ENCODE measurements at places on chromosomes 12 and 14.

DNA sequence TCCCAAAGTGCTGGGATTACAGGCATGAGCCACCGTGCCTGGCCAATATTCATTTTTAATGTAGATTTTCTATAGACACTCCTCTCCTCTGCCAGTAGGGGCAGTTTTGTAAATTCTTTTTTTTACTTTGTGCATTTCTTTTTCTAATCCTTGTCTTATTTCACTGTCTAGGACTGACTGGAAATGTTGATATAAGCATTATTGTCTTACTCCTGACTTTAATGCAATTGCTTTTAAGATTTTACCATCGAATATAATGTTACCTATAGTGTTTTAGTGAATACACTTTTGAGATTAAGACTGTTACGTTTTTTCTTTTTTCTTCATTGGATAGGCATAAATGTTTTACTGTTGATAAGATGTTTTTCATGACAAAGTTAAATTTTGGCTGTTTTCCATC lies 35.4 kb upstream of the EMP1 start:
- DNase-seq, result no peak

- no peak for DNase-seq
Measured at GRCh38 chr14:48527832-48528231, 852.4 kb upstream of the MDGA2 start.

DNA sequence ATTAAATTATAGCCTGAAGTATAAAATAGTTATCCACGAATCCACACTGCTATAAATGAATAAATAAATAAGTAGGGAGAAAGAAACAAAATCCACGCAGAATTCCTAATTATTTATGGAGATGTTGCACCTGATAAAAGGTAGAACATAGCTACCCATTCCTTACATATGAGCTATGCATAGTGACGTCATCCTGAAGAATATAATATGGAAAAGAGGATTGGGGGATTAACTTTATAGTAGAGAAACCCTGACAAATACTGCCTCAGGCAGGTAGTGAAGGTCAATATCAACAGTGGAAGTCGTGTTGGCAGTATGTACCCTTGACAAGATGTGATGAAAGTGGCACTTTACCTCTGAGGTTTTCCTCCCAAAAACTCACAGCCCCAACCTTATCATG lies 82.5 kb downstream of the PLCZ1 start:
- no peak for DNase-seq

GRCh38 chr12:18074001-18074400 lies 16.0 kb downstream of the RERGL start:
- peak; percentile 63 for DNase-seq

DNA sequence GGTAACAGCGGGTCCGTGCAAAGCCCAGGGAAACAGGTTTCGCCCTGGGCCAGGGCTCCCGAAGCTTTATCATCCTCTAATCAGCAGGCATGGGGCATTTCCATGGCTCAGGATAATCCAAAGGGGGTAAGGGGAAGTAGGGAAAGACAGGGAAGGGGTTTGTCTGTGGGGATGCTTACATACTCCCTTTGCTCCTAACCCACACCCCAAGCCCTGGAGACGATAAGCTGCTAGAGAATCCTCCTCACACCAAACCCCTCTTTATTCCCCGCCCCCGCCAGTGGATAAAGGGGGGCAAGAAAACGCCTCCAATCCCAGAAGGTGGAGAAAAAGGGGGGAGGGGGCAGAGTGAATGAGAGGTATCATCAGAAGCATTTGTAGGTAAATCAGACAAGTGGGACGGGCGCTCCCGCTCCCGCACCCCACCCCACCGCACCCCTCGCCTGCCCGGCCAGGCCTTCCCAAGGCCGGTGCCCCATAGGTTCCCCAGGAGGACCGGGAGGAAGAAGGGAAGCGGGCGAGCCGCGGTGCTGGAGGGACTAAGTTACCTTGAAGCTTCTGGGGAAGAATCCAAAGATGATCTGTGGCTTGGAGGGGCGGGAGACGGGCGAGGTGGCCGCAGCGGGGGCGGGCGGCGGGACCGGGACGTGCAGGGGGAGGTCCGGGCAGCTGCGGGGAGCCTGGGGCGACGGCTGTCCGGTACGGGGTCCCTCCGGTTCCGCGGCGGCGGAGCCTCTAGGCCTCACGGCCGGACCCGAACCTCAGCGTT lies 762 bp downstream of the PPP2R5E start:
- DNase-seq, result no peak

GRCh38 chr14:36818794-36819384 lies 157.2 kb downstream of the PAX9 start:
- peak; percentile 63 for DNase-seq

DNA sequence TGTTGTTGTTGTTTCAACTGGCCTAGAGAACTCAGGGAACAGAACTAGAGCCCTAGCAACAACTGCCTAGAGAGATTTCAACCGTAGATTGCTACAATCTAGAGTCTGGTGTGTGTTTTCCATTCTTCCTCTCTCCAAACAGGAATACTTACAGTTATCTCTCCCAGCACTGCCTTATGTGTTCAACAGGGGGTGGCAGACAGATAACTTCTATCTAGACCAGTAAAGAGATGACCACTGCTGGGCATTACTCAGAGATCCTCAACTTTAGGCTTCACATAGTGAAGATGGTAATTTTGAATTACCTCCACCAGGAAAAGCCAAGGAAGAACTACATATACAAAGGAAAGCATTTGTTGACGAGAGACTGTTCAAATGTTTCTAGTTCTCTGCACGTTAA lies 4.8 kb downstream of the TXNDC16 start:
- DNase-seq, result no peak

- no peak for DNase-seq
Measured at GRCh38 chr14:101033006-101033405, 129.5 kb upstream of the RTL1 start.

DNA sequence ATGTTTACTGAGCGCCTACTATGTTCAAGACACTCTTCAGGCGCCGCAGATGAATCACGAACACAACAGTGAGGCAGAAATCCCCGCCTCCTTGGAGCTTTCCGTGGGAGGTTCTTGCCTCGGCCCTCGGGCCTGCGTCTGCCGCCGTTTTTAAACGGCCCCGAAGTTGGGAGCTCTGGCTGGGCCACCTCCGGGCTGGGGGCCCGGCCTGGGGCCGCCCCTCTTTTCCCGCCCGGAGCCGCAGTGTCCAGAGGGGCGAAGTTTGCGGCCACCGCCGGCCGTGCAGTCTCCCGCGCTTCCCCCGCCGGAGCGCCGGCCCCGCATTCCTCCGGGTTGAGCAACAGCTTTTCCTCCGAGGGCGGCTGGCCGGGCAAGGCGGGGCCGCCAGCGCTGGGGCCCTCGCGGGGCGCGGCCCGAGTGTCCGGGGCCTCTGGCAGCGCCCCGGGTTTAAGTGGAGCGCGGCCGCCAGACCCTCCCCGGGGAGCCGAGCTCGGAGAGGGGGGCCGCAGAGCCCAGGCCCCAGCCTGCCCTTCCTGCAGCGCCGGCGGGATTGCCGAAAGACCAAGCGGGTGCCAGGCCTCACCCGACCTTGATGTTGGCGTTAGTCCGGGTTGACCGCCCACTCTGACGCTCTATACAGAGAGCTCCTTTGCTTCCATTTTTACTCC lies 18.7 kb upstream of the CTDSP2 start:
- peak; percentile 75 for DNase-seq

DNA sequence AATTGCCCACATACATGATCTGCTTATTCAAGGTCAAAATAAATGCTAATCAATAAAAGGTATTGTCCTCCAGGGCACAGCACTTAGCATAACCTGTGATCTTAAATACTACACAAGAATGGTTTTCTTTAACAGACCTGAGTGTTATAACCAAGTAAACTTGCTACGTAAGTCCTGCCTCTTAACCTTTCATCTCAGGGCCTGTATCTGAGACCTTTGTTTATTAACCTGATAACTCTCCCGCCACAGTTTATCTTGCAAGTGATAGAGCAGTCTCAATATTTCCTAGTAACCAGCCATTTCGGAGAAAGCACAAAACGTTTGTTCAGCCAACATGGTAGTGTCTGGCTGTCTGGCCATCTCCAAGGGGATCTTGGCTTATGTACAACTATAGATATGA lies 88.4 kb downstream of the DUSP6 start:
- no peak for DNase-seq

GRCh38 chr14:94707494-94707893 lies 62.4 kb downstream of the GSC start:
- no peak for DNase-seq

DNA sequence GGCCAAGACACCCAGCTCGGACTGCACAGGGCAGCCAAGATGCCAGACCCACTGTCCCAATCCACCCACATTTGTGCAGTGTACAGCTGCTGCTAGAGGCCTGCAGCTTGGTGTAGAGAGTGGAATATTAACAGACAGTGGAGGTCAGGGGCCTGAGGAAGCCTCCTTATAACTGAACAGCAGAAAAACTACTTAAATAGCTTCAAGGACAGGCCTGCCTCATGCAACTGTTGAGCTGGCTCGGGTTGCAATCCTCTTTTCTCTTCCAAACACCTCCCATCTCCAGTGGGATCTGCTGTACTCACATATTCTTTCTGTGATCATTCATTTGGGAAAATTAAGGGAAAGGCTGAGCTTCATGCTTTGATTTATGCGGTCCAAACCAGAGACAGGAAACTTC lies 1043.2 kb upstream of the TMEM132C start:
- DNase-seq, result no peak

GRCh38 chr12:65948320-65949008 lies 124.2 kb downstream of the HMGA2 start:
- DNase-seq, result peak; percentile 97

GRCh38 chr12:12561371-12562015 lies 1.2 kb downstream of the DUSP16 start:
- no peak for DNase-seq

DNA sequence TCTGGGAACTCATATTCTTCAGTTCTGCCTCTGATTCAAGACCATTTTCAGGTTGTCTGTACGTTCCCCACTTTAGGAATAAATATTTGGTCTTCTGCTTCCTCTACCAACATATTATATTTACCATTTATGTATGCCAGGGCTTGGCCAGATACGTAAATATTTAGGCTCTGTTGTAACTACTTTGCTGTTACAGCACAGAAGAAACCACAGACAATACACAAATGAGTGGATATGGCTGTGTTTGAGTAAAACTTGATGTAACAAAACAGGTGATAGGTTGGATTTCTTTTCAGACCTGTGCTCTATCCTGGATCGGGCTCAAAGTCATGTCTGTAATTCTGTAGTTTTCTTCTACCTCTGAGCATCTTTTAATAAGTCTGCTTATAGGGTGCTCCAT lies 37.5 kb downstream of the RAP1B start:
- DNase-seq, result no peak

All from HT1080 (cell line).